ENCODE measurements at places on chromosomes 1 and 21. TPM values are rescaled to one million over a fixed set of nuclear protein-coding genes. Genes with fewer than 3 reads are reported as not detected.

GRCh38 chr1:33640114-33640660 lies 167.7 kb downstream of the ZSCAN20 start:
- H3K36me3 ChIP-seq: no peaks in the 10 kb centered on the region
- no peak overlapping the region for H3K27ac ChIP-seq
- no peaks in the 10 kb centered on the region for H3K4me1 ChIP-seq
- H3K4me3 ChIP-seq: no peak overlapping the region
- no peak for DNase-seq

The PTPRU gene
- 17.6 TPM for polyA plus RNA-seq

The SHCBP1L gene
- 0.03 TPM for polyA plus RNA-seq

The TCEA3 gene
- polyA plus RNA-seq: 29.4 TPM

The FOXE3 gene
- 0.09 TPM for polyA plus RNA-seq

The CYB5RL gene
- 8.2 TPM for polyA plus RNA-seq

DNA sequence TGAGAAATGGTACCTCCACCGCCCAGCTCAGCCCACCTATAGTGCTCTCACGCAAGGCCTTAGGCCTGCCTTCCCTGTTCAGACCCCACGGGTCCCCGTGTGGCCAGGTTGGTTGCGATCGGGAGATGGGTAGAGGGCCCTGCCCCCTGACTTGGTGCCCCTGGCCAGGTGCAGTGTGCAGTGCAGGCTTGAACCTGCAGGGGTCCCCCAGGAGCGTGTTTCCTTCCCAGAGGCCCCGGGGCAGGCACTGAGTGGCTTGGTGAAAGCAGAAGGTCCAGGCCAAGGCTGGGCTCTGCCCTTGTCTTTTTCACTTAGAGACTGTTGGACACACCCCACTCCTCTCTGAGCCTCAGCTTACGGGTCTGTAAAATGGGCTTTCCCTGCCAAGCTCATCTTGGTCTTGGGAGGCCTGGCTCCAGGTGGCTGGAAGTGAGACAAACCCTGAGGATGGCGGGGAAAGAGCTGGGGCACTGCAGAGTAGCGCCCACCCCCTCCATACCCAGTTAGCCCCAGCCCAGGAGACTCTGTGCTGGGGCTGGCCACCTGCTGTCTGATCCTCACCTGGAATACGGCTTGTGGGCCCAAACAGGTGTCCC lies 9.3 kb upstream of the HES5 start:
- no peaks in the 10 kb centered on the region for H3K36me3 ChIP-seq
- no peak overlapping the region for H3K4me3 ChIP-seq
- peaks cover 38% of the 10 kb centered on the region for H3K27me3 ChIP-seq
- no peak overlapping the region for H3K27ac ChIP-seq
- DNase-seq: no peak
- peaks cover 32% of the 10 kb centered on the region for H3K4me1 ChIP-seq

The S100A12 gene
- 0.36 TPM for polyA plus RNA-seq

The FNDC5 gene
- 11.0 TPM for polyA plus RNA-seq

The FOXD3 gene
- 1.6 TPM for polyA plus RNA-seq

GRCh38 chr1:179262183-179262582 lies 31.4 kb upstream of the SOAT1 start:
- H3K4me3 ChIP-seq: no peak overlapping the region
- H3K27ac ChIP-seq: no peak overlapping the region
- no peaks in the 10 kb centered on the region for H3K27me3 ChIP-seq

- peaks cover 2% of the 10 kb centered on the region for H3K4me1 ChIP-seq
- no peaks in the 10 kb centered on the region for H3K36me3 ChIP-seq
- no peak for DNase-seq
- H3K27ac ChIP-seq: no peak overlapping the region
These were observed 49.9 kb upstream of the EDN2 start for GRCh38 chr1:41534181-41535076.

DNA sequence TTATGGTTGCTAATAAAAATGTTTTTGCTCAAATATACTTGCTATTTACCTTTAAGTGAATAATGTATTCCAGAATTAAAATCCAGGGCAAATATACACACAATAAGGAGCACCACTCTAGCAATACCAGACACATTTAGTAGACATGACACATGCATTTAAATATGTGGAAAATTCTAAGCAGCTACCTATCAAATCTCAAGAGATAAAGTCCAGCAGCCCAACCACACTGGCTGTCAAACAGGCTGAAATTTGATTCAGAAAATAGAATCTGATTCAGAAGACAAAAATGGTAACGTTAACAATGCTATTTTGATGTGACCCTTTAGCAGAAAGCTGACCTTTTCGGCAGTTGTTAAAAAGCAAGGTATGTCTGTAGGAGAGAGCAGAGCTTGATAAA lies 42.3 kb downstream of the PLEKHO1 start:
- no peak overlapping the region for H3K27ac ChIP-seq
- no peak for DNase-seq
- H3K27me3 ChIP-seq: no peaks in the 10 kb centered on the region

DNA sequence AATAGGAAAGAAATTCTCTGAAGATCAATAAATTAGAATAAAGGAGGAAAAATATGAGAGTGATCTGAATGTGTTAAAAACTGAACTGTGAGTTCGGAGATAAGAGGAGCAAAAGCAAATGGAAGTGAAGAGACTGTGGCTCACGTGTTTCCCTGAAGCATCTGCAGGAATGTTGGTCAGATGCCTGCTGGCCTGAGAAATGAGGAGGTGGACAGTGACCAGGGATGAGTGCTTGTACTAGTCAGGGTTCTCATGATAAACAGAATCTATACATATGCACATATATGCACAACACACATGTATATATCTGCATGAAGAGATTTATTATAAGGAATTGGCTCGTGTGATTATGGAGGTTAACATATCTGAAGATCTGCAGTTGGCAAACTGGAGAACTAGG lies 103.4 kb upstream of the TIAM1 start:
- H3K27me3 ChIP-seq: no peaks in the 10 kb centered on the region
- DNase-seq: no peak
- H3K36me3 ChIP-seq: no peaks in the 10 kb centered on the region
- H3K27ac ChIP-seq: no peak overlapping the region
- H3K4me1 ChIP-seq: no peaks in the 10 kb centered on the region

DNA sequence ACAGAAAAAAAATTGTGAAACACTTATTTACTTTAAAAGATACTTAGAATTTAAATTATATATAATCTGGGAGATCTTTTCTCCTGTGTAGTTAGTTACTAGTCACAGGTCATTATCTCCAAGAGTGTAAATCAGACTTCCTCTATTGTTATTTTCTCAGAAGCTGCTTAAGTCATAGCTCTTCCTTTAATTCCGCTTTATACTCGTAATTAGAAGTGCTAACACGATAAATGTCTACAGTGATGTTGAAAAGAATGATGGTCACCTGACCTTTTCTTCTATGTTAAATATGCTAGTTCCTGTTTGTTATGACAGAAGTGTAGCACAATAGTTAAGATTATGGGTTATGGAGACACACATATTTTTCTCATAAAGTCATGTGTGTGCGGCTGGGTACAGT lies 123.6 kb downstream of the TGFB2 start:
- no peak for DNase-seq
- H3K4me1 ChIP-seq: no peaks in the 10 kb centered on the region
- H3K27me3 ChIP-seq: no peaks in the 10 kb centered on the region
- no peaks in the 10 kb centered on the region for H3K36me3 ChIP-seq
- H3K4me3 ChIP-seq: no peak overlapping the region

DNA sequence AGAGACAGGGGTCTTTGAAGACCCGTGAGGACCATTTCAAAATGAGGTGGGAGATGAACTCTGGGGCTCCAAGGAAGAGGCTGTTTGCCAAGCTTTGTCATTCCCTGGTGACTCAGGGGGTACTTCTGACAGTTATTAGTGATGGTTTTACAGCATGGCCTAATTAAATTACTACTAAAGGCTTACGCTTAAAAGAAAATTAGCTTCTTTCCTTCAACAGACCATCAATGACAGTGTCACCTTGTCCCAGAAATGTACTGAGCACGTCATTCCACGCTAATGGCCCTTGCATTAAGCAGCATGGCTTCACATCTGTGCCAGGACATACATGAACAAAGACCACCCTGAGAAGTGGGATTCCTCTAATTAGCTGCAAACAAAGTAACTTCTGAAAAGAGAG lies 5.1 kb upstream of the UTS2 start:
- H3K27ac ChIP-seq: no peak overlapping the region
- H3K36me3 ChIP-seq: no peaks in the 10 kb centered on the region
- no peak overlapping the region for H3K4me3 ChIP-seq

DNA sequence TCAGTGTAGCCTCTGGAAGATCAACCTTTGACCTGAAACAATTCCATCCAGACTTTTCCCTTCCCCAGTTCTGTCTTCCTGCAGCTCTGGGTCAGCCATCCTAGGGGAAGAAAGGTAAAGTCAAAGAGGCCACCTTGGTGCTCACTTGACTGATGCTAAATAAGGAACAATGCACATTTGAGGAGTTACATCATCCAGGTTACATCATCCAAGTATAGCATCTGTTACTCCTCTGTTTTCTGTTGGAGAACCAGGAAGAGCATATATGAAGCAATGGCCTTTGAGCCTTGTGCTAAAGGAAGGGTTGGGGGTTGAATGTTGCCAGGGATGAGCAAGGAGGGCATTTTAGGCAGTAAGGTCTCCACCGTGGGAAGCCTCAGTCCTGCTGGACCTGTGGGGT lies 3.1 kb upstream of the DSCAM start:
- peaks cover 31% of the 10 kb centered on the region for H3K27me3 ChIP-seq
- no peaks in the 10 kb centered on the region for H3K36me3 ChIP-seq
- H3K27ac ChIP-seq: no peak overlapping the region
- no peaks in the 10 kb centered on the region for H3K4me1 ChIP-seq
- no peak overlapping the region for H3K4me3 ChIP-seq

DNA sequence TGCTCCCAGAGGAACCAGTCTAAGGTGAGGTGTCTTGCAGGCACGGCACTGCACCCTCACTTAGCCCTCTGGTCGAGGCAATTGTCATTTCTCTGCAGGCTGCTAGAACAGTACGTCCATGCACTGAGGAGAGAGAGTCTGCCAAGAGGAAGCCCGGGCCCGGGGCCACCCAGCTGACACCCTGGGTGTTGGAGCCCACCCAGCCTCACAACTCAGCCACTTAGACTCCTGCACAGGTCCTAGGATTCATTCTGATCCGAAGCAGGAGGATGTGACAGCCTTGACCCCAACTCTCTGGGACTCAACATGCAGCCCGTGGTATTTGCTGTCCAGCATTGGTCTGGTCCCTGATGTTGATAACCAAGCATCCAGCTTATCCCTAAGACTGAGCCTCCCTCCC lies 111.9 kb downstream of the ADSS2 start:
- no peak overlapping the region for H3K4me3 ChIP-seq
- H3K4me1 ChIP-seq: peaks cover 7% of the 10 kb centered on the region
- no peaks in the 10 kb centered on the region for H3K36me3 ChIP-seq
- no peak for DNase-seq
- no peak overlapping the region for H3K27ac ChIP-seq

The FMO4 gene
- polyA plus RNA-seq: 27.1 TPM

GRCh38 chr1:46615735-46616134 lies 876 bp downstream of the MOB3C start:
- peaks cover 11% of the 10 kb centered on the region for H3K4me1 ChIP-seq
- no peak for DNase-seq
- peak overlapping the region; percentile 93 for H3K4me3 ChIP-seq
- no peaks in the 10 kb centered on the region for H3K27me3 ChIP-seq
- H3K36me3 ChIP-seq: peaks cover 18% of the 10 kb centered on the region

DNA sequence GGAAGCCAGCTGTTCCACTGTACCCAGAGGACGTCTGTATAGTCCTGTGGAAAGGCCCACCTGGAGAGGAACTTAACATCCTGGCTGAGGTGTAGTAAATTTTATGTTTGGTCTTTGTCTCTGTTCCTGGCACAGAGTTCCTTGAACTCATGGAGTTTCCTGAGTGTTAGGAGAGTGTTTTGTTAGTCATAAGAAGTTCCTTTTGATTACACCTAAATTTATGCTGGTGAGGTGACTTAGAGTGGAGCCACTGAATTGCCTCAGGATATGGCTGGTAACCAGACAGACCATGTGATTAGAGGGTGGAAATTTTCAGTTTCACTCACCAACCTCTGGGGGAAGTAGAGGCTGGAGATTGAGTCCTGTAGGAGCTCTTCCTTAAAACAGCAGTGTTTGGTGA lies 57.9 kb downstream of the RASAL2 start:
- no peak overlapping the region for H3K4me3 ChIP-seq
- H3K27me3 ChIP-seq: no peaks in the 10 kb centered on the region
- H3K27ac ChIP-seq: no peak overlapping the region
- H3K36me3 ChIP-seq: no peaks in the 10 kb centered on the region
- H3K4me1 ChIP-seq: peaks cover 6% of the 10 kb centered on the region

The KIAA0040 gene
- 12.0 TPM for polyA plus RNA-seq

DNA sequence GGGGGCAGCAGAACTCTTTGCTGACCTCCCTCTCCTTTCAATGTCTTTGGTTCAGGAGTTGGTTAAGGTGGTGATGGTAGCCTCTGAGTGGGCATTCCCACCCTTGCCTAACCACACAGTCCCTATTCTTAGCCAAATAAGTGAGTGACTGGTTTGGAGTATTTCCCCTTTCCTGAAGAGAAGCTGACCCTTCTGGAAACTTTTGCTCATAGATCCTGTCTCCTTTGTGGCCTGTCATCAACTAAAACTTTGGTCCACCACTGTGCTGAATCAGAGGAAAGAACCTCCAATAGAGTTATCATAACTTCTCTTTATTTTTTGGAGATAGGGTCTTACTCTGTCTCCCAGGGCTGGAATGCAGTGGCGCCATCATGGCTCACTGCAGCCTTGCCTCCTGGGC lies 31.1 kb downstream of the C1orf21 start:
- no peak overlapping the region for H3K27ac ChIP-seq
- no peaks in the 10 kb centered on the region for H3K4me1 ChIP-seq
- DNase-seq: no peak
- no peaks in the 10 kb centered on the region for H3K27me3 ChIP-seq

All from large intestine (tissue), 12 donors.